Calu3 (cell line): ENCODE measurements at places on chromosomes 7 and 10. TPM values are rescaled to one million over a fixed set of nuclear protein-coding genes. Genes with fewer than 3 reads are reported as not detected.

The PI4K2A gene
- 12.6 and 13.0 TPM in 2 replicates for total RNA-seq

The IMPDH1 gene
- 57.1 and 57.3 TPM in 2 replicates for total RNA-seq

GRCh38 chr7:77157446-77157845 is 35.0 kb downstream of the CCDC146 start:
- no peak for DNase-seq

The IMMP2L gene
- total RNA-seq, result 28.6 and 38.8 TPM in 2 replicates

DNA sequence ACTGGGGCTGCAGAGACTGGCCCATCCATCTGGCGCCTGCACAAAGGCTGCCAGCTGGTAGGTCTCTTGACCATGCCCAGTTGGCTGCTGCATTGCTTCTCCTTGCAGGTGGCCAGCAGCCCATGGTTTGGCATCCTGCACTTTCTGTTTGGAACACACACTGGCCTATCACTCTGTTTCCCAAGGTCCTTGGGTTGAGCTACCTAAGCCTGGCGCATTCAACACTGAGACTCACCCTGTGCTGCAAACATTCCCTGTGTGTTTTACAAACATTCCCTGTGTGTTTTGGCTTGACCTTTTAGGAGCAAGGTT is 55.5 kb downstream of the TACR2 start:
- no peak for DNase-seq
